ENCODE measurements at places on chromosomes 1 and 21.
A peak's percentile ranks its signal among the peaks of the same experiment; 100 is the strongest.

DNA sequence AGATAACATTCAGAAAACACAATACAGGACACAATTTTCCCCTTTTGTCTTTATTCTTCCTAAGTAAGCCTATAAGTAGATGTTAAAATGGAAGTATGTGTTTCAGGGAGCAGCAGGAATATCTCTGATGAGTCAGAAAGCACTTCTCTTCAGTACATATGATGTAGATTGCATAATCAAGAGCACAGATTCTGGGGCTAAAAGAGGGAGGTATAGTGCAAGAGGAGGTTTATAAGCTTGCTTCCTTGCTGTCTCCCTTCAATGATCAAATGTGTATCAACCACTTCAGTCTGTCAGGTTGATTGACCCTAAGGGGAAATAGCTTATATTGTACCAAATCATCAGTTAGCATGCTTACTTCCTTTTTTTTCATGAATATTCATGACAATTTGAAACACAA, 822.8 kb downstream of the BRINP3 start:
- DNase-seq = no peak

DNA sequence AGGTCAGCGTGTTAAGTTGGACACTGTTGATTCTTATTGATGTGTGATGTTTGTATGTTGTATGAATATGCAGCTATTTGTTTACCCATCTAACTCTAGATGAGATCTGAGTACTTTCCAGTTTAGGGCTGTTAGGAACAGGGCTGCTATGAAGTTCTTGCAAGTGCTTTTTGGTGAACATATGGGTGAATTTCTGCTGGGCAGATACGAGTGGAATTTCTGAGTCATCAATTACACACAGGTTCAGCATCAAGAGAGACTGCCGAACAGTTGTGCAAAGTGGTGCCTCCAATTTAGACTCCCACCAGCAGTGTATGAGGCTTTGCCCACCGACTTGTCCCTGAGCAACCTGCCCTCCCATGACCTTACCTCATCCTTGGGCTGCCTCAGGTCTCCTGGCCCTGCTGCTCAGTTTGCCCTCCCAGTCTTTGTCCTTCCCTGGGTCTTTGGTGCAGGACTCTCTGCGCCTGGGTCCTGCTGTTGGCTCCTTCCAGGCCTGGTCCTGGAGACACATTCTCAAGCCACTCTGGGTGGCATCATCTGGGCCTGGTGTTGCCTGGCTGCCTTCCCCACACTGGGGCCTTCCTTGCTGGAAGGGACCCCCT, 343.6 kb downstream of the PTPRU start:
- DNase-seq = peak; percentile 29

DNA sequence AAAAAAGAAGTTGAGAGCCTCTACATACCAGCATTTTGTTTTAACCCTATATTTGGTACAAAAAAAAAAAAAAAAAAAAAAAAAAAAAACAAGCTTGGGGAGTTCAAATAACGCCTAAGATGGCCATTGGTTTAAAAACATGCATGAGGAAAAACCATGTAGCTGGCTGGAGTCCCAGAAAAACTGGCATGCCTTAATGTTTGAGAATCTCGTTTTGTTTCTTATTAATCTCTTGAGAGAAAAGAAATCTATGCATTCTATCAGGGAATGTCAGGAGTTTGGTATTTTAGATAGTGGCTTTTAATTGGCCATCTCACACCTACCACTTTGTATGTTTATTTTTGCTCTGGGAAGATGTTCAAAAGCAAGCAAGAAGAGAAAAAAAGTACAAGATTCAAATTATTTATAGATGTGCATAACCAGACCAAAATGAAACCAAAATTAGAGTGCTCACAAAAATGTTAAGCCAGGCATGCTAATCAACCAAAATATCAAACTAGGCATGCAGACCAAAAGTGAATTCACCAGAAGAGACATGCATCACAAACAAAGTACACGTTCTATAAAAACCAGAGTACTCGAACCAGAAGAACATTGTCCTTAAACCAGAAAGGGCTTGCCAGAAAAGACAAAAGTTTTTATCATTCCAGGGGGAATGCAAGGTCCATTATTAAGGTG, 156.6 kb downstream of the AK5 start:
- DNase-seq = no peak

- DNase-seq = no peak
Measured at GRCh38 chr1:234546890-234547788, 62.8 kb downstream of the IRF2BP2 start.

DNA sequence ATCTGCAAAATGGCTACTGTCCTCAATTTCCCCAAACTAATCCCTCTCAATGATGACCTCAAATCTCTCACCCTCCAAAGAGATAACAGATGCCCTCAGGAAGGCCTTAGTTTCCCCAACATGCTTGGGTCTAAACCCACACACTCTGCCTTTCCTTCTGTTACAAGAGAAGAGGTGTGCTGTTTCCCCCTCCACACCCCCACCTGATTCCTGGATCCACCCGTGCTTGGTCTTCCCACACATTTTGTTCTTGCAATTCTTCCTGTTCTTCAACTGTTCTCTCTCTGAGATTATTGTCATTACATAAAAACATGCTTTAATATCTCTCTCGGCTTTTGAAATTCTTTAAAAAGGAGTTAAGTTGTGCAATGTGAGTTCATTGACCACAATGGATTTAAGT, 5.7 kb upstream of the CBR3 start:
- no peak for DNase-seq

DNA sequence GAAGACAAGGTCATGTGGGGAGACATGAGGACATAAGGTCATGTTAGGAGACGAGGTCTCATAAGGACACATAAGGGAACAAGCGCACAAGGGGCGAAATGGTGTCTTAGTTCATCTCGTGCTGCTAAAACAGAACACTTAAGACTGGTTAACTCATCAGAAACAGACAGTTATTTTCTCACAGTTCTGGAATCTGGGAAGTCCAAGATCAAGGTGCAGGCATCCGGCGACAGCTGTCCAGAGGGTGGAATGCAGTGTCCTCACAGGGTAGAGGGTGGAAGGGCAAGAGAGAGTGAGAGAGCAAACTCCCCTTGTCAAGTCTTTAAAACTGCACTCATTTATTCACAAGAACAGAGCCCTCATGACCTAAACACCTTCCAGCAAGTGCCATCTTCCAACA, 34.6 kb upstream of the PDPN start:
- DNase-seq = no peak

DNA sequence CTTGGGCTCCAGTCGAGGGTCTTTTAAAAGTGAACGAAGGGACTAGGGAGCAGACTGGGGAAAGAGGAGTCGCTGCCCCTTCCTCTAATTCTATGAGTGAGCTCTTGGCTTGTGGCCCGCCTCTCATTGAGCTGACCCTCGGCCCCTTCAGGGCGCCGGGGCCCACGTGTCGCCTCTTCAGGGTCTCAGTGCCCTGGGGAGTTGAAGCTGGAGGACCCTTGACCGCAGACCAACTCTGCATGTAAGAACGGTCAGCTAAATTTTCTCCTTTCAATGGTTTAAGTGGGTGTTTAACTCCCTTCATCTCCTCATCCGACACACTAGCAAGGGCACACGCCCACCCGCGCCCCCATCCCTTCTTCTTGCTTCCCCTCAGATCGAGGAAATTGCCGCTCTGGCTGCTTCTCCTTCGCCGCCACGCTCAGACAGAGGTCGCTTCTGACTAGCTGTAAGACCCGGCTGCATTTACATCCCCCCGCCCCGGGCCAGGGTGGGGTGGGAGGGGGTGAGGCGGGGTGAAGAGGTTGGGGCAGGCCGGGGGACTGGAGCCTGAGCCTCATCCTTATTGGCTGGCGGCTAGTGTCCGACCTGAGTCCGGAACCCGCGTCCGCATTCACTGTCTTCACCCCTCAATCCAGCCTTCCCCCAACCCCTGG, 10.9 kb downstream of the NR5A2 start:
- no peak for DNase-seq

- DNase-seq = no peak
Measured at GRCh38 chr1:76444773-76445172, 370.2 kb downstream of the ST6GALNAC3 start.

DNA sequence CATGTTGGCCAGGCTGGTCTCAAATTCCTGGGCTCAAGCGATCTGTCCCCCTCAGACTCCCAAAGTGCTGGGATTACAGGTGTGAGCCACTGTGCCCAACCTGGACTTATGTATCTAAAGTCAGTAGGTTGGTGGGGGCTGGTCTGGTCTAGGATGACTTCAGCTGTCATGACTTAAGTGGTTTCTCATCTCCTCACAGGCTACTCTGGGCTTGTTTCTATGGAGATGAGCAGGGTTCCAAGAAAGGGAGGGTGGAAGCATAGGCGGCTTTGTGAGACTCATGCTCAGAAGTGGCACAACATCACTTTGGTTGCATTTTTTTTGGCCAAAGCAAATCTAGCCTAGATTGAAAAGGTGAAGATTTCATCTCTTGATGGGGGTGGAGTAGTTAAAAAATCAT, 115.9 kb upstream of the IVNS1ABP start:
- no peak for DNase-seq

DNA sequence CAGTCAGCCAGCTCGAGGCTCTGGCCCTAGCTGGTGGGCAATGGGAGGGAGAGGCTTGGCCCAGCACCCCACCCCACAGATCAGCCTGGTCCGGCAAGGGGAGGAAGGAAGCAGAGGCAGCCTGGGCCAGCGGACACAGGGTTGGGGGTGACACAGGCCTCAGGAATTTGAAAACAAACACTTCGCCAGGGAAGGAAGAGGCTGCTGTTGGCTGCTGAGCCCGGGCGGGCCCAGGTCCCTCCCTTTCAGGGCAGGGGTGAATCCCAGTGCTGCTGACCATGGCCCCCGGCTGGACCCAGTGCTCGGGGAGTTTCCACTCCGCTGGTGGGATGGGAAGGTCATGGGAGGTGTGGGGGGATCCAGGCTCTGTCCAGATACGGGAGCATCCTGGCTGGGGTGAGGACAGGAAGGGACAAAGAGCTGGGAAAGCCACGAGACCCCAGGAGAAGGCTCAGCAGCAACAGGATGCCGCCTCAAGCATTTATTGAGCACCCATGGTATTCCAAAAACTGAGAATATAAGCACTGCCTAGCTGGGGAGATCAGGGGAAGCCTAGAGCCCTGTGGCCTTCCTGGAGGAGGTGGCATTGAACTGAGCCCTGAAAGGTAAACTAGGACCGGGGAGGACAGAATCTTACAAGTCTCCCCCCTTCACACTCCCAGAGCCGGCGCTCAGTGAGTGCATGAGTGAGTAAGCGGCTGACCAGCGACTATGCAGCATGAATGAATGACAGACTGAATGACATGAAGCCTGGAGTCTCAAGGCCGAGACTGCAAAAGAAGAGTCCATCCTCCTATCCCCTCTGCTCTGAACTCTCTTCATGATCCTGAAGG, 26.2 kb upstream of the EPHA2 start:
- peak; percentile 80 for DNase-seq

- DNase-seq = peak; percentile 28
Measured at GRCh38 chr1:95197616-95198252, 36.3 kb upstream of the RWDD3 start.

- DNase-seq = no peak
Measured at GRCh38 chr1:183239220-183239742, 53.2 kb downstream of the LAMC2 start.

DNA sequence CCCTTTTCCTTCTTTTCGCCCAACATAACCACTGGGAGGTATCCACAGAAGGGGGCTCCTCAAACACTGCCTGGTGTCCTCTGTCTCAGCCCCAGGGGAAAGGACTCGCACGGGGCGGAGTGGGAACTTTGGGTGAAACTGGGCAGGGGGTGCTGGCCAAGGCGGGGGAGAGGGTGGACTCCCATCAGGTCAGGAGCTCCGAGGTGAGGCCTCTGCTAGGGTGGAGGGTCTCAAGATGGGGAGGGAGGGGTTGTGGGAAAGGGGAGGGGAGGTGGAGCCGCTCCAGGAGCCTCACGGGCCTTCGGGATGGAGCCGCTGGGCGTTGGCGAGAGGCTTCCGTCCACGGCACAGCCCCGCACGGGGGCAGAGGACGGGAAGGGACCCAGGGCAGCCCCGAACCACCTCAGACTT, 43.2 kb upstream of the POFUT2 start:
- no peak for DNase-seq

- DNase-seq = no peak
Measured at GRCh38 chr1:204711947-204712701, 26.6 kb upstream of the LRRN2 start.

DNA sequence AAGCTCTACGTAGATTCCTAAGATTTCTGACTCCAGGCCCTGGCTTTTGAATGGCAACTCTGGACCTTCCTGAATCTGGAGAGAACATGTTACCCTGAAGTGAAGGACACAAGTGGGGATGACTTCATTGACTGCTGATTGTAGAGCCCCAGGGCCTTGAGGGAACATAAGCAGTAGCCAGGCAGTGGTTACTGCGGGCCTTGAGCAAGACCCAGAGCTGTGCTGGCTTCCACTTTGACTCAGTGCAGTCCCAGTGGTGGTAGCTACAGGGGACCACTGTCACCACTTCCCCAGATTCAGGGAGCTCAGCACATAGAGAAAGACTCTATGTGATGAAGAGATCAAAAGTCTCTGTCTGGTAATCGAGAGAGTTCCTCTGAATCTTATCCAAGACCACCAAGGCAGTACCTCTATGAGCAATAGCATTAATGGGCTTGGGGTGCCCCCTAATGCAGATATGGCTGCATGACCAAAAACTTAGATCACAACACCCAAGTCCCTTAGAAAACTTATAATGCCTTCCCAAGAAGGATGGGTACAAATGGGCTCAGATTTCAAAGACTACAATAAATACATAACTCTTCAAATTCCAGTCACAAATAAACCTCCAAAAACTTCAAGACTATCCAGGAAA, 1278.3 kb downstream of the AMY1C start:
- no peak for DNase-seq

- no peak for DNase-seq
Measured at GRCh38 chr1:119506941-119507340, at the start of gene HSD3B1. Gene HSD3B1 (plus strand): TSS chr1:119507210. CDS start chr1:119507477, 267 bp downstream.

- no peak for DNase-seq
Measured at GRCh38 chr1:180969434-180969833, 53.2 kb downstream of the STX6 start.

GRCh38 chr1:78620666-78621065, 418 bp downstream of the IFI44L start:
- DNase-seq = no peak

DNA sequence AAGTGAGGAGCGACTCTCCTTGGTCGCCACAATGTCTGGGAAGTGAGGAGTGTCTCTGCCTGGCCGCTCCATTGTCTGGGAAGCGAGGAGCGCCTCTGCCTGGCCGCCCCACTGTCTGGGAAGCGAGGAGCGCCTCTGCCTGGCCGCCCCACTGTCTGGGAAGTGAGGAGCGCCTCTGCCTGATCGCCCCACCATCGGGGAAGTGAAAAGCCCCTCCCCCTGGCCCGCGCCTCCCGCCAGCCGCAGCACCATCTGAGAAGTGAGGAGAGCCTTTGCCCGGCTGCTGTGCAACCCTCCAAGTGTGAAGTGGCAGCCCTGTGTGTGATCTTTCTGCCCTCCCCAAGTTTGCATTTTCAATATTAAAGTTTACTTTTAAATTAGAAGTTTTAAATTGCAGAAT, 95.0 kb upstream of the PPP2R5A start:
- no peak for DNase-seq

Data from HTR-8/SVneo (cell line).